ENCODE measurements at places on chromosomes 1 and 21.
A peak's percentile ranks its signal among the peaks of the same experiment; 100 is the strongest.

DNA sequence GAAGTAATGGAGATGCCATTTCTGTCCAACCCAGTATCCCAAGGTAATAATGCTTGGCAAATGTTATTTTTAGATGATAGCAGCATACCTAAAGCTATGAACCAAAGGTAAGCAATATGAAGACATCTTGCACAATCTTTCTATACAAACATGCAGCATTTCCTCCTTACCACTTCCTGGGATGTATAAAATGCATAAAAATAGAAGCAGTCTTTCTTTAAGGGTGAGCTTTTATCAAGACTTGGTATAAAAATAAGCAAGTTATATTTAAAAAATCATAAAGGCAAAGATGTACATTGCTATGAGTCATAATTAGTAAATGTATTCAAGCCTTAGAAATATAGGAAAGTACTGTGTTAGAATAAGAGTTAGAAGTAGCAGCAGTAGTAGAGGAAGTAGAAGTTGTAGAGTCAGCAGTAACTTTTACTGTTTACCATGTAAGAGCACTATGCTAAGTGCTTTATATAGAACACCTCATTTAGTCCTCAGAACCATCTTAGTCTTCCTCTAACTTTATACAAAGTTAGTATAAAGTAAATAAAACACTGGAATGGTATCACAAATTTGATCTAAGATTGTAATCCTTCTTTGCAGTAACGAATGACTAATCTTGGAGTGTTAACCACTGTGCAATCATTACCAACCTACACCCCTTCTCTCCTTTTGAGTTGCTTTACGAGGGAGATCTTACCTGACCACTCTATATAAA lies 371.3 kb downstream of the VAV3 start:
- DNase-seq = no peak

DNA sequence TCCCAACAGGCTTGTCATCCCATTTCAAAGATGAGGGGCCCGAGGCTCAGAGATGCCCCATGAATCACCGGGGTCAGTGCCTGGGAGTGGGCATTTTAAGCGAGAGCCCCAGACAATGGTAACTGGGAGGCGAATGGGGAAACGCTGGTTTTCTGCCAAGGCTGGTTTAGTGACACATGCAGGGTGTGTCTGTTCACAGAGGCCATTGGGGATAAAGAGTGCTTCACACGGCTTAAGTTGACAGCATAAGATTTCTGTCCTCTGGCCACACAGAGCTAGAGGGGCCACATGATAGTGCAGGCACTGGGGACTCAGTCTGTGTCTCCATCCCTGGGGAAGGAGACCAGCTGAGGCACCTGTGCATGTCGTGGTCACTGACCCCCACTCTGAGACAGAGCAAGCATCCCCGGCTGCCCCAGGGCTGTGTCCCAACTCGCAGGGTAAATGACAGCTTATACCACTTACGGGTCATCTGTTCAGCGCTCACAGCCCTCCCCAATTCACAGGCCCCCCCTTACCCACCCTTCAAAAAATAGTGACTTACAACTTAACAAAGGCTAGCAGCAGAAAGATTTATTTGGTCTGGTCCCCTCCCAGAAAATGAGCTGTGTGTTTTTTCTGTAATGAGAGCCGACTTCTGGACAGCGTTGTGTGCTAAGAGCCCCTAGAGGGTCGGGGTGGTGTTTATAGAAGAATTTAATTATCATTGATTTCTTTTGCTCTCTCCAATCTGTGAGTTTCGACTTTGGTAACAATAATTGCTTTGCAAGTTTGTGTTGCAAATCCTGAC lies 34.9 kb upstream of the ARHGEF16 start:
- no peak for DNase-seq

GRCh38 chr1:177909416-177909815 lies 60.4 kb downstream of the SEC16B start:
- DNase-seq = no peak

- DNase-seq = no peak
Measured at GRCh38 chr1:55725378-55725777, 510.2 kb upstream of the USP24 start.

DNA sequence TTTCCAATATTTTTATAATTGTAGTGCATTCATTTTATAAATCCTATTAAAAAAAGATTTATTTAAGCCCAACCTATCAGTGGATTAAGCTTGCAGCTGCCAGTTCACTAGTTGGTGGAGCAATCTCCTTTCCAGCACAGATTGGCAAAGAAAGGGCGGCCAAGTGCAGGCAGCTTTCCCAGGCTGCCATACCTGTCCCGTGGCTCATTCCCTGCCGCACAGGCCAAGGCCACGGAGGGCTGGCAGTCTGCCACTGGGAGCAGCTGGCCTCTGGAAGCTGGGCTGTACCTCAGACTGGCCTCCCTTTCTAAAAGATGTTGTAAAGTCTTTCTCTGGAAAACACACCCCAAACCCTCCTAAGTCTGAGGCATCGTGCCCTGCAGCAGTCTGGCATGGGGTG lies 74.2 kb downstream of the SIM2 start:
- no peak for DNase-seq

- DNase-seq = no peak
Measured at GRCh38 chr1:228062085-228062791, 20.3 kb upstream of the ARF1 start.

DNA sequence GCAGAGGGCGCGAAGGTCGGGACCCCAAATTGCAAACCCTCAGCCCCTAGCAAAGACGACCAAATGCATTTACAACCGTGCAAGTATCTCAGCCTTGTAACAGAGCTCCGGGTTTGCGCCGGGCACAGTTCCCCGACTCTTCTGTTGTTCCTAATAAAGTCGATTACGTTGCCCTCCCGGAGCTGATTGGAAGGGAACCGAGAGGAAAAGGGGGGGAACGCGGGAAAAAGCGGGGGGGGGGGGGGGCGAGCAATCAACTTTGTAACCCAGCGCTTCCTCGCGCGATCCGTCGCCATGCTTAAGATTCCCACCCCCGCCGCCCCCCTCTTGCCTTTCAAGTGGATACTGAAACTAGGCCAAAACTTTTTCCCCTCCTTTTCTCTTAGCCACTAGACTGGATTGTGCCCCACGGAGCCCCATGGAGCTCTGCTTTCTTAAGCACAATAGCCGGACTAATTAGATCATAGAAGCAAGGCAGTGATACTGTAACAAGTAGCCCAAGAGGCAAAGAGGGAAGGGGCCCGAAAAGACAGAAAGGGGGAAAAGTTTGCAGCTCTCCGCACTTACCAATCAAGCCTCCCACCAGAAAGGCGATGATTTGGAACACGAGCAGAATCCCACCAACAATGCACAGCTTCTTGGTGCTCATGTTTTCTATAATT lies 565 bp downstream of the WLS start:
- no peak for DNase-seq

- peak; percentile 35 for DNase-seq
Measured at GRCh38 chr1:32817815-32818786, 648 bp downstream of the S100PBP start.

DNA sequence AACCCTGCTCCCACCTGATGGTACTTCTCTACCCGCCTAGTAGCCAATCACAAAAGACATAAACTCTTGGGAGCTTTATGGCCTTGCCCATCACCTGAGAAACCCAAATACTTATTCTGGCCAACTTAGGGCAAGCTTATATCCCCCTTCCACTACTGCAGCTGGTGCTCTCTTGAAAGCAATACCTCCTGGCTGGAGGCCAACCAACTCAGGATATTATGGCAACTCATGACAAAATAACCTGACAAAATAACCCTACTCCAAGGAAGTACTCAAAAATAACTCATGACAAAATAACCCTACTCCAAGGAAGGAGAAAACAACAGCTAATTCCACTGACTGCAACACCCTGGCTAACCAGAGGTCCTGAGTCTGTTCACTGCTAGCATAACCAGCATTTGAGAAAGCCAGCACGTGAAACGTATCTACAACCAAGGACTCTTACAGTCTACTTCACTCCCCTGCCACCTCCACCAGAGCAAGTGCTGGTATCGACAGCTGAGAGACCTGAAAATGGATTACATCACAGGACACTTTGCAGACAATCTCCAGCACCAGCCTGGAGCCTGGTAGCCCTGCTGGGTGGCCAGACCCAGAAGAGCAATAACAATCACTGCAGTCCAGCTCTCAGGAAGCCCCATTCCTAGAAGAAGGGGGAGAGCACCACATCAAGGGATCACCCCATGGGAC lies 179.9 kb downstream of the COL24A1 start:
- no peak for DNase-seq

- DNase-seq = no peak
Measured at GRCh38 chr1:225462429-225462713, 34.5 kb upstream of the LBR start.

GRCh38 chr1:48851638-48852037 lies 74.9 kb upstream of the BEND5 start:
- no peak for DNase-seq

DNA sequence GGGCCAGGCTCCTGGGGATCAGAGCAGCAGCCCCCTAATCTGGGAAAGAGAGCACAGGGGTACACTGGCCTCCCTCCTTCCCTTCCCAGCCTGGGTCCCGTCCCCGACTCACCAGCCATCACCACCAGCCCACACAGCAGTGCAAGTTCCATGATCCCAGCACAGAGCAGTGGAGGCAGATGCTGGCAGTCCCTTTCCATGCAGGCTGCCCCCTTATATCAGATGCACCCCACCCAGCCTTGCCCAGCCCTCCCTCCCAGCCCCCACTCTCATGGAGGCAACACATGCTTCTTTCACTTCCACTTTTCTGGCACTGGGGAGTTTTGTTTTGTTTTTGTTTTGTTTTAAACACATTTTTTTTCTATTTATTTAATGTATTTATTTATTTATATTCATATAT lies at the start of gene PLA2G2D:
Gene PLA2G2D (minus strand): TSS at position 190 of the 400 bp plus-strand sequence. CDS start 38 bp downstream, at position 152.
- no peak for DNase-seq

GRCh38 chr1:177035586-177035985 lies 128.9 kb downstream of the ASTN1 start:
- no peak for DNase-seq

GRCh38 chr1:226672339-226672762 lies 66.7 kb downstream of the ITPKB start:
- no peak for DNase-seq

DNA sequence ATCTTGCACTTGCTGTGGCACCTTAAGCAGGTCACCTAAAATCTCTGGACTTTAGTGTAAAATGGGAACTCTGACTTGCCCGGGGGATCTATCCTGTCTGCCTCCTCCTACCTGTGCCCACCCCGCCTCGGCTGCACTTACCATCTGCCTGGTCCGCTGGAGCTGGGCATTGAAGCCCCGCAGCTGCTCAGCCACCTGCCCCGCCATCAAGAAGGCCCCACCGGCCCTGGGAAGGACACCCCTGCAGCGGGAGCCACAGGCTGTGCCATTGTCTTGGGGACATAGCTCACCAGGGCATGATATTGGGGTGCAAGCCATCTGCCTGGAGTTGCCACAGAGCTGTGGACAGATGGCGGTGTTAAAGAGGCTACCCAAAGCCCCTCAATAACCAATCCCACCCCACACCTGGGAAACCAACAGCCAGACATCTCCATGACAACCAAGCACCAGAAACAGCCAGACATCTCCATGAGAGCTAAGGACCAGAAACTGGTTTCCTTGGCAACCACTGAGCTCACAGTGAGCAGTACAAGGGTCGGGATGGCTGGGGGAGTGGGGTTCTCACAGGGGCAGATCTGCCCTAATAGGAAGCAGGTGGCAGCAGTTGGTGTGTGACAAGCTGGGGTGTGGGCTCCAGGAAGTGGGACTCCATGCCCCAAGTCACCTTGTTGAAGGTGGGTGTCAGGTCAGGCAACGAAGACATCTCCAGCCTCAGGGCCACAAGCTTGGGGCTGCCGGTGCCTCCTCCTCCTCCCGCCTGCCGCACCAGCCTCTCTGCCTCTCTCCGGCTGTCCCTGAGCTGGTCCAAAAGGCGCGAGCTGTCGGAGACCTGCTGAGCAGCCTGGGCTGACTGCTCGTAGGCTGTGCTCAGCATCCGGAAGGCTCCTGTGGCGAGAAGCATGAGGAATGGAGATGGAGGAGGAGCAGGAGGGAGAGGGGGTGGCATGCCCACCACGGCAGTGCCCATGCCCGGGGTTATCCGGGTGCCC lies 29.1 kb downstream of the LAMB3 start:
- DNase-seq = no peak

GRCh38 chr1:66371233-66372005 lies 162.5 kb upstream of the SGIP1 start:
- DNase-seq = no peak

GRCh38 chr21:26982767-26983166 lies 15.9 kb upstream of the ADAMTS5 start:
- no peak for DNase-seq

GRCh38 chr1:32521165-32521564 lies 18.1 kb upstream of the ZBTB8A start:
- no peak for DNase-seq

DNA sequence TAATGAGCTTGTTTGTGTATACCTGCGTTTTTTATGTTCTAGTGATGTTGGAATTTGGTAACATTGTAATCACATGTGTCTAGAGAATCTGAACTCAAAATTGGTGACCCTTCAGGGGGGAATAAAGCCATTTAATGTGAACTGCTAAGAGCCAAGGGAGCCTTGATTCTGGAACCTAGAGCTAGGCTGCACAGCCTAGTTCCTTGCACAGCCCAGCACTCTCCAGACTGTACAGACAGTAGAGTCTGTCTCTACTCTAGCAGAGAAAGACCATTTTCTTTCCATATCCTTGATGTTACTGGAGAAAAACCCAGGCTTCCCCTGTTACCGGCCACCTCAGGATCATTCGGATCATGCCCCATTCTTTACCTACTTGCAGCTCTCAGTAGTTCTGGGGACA lies 8.6 kb downstream of the ARV1 start:
- DNase-seq = no peak

DNA sequence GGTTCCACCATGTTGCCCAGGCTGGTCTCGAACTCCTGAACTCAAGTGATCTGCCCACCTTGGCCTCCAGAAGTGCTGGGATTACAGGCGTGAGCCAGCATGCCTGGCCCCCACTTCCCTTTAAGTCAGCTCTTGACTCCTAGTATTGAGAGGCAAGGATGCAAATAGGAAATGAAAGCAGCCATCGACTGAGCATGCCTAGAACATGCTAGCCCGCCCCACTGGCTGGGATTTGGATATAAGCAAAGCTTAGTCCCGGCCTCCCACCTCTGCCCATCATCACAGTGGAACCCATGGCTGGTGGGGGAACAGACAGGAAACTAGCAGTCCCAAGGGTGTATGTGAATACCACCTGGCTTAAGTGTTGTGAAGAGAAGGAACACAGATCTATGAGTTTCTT lies 10.5 kb downstream of the C1orf167 start:
- no peak for DNase-seq

- no peak for DNase-seq
Measured at GRCh38 chr1:235532360-235532759, 28.1 kb upstream of the B3GALNT2 start.

- no peak for DNase-seq
Measured at GRCh38 chr1:1081311-1082238, 7.5 kb upstream of the RNF223 start.

DNA sequence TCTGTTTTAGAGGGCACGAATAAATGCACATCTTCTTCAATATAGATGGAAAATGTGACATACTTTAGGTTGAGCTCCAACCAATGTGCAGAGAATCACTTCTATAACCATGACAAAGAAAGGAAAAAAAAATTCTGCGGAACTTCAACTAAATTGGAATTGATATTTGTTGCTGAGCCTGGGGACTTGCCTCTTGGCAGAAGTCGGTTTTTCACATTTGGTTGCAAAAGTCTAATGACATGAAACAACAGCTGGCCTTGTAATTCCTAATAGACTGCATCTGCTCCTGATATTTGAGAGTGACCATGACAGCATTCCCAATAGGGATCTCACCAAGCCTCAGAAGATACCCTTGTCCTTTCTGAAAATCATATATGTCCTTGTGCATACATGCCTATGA lies 112.8 kb downstream of the PRRX1 start:
- no peak for DNase-seq

- DNase-seq = peak; percentile 41
Measured at GRCh38 chr1:1137256-1138045, 21.6 kb upstream of the C1orf159 start.
